ENCODE measurements at places on chromosomes 13 and 19.
A peak's percentile ranks its signal among the peaks of the same experiment; 100 is the strongest.

- DNase-seq: no peak
Measured at GRCh38 chr13:23391752-23392151, 41.8 kb downstream of the SACS start.

- DNase-seq: no peak
Measured at GRCh38 chr19:47676811-47677210, 36.4 kb upstream of the EHD2 start.

- DNase-seq: no peak
Measured at GRCh38 chr13:86681223-86681622, 882.0 kb upstream of the SLITRK6 start.

- DNase-seq: no peak
Measured at GRCh38 chr13:60112771-60113170, 51.0 kb downstream of the DIAPH3 start.

GRCh38 chr13:50677687-50678463 is 165.6 kb downstream of the DLEU7 start:
- no peak for DNase-seq

DNA sequence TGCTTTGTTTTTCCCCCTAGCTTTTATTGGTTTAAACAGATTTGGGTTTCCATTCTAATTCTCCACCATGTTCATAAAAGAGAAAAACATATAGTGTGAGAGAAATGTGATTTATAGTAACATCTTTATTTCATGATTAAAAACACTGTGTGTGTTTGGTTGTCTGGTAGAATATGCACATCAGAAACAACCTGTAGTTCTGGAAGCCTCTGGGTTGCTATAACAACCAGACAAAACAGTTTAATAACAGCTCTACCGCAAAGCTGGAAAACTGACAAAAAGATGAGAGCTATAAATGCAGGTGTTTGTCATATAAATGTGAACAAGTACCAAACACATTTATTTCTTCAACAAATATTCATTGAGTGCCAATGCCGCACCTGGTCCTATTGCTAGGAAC is 9.8 kb downstream of the KBTBD6 start:
- DNase-seq: no peak

- no peak for DNase-seq
Measured at GRCh38 chr13:78659732-78660494, 958 bp upstream of the OBI1 start.

- DNase-seq: no peak
Measured at GRCh38 chr19:35123573-35123972, 8.0 kb downstream of the FXYD3 start.

DNA sequence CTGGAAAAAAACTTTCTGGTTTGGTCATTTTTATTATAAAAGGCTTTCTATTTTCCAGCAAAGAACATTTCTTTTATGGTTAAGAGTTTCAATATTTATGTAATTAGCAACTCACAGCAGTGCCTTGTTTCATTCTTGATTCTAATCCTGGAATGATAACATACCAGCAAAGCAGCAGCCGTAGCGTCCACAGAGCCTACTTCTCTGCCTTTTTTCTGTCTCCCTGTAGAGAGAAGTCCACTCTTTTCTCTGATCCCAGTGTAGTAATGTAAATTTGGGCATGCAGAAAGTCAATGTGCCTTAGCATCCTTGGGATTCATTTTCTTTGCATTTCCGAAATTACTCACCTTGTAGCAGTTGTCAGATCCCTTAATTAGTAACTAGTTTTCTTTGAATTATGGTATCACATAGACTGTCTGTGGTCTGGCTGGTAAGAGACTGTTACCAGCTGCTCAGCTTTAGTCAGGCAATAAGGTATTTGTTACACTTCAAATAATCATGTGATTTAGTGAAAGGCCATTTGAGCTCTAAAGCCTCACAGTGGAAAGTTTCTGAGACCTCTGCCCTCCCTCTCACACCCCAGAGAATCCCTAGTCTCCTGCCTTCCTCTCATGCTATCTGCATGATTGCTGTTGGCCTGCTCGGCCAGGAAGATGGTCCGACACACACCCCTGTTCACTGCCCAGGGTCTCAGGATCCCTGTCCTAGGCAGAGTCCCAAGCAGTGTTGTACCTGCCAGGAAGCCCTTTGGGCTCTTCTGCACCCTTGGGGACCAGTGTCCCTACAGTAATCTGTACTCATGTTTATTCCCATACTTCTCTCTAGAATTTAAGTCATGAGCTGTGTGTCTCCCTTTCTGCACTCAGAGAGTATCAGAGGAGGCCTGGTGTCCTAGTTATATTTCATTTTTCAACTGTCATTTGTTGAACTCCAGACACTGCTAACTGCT is 86.3 kb downstream of the LRCH1 start:
- peak; percentile 79 for DNase-seq

DNA sequence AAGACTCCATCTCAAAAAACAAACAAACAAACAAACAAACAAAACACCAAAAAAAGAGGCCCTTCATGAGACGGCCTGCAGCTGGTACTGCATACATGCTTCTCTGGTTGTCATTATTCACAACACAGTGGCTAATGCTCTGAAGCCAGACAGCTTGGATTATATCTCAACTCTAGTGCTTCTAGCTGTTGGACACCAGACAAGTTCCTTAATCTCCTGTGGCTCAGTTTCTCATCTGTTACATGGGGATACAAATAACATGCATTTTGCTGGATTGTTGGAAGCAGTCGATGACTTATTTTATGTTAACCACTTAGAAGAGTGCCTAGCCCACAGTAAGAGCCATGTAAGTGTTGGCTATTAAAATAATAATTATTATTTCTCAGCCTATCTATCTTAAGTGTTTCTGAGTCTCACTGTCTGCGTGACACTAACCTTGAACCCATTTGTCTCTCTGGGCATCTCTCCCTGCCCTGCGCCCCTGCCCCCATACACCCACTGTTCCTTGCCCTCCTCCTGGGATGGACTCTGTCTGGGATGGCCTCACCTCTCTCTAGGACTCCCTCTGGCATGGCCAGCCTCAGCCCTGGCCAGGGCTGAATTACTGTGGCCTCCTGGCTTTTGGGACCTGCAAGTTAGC is 3.1 kb upstream of the JUNB start:
- DNase-seq: no peak

DNA sequence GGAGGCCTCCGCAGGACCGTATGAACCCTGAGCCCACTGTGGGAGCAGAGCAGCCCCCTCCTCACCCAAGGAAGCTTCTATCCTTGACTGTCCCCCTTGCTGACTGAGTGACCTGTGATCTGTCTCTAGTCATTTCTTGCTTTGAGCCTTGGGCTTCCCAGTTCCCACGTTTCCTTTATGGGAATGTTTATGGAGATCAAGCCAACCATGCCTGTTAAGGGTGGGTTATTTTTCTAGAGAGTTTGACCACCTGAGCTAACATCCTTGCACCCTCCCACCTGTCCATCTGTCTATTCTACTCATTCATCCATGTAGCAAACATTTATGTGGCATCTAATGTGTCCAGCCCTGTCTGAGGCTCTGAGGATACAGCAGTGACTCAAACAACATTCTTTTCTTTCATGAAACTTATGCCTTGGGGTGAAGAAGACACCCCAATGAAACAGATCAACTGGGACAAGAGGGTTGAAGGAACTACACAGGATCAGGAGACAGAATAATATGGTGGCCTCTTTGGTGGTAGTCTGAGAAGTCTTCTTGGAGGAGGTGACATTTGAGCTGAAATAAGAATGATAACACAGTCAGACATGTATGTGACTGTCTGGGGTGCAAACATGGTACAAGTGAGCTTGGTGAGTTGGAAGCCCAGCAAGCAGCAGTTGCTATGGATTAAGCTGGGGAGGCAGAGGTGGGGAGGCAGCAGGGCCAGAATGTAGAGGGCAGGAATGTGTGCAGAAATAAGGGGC is 30.5 kb downstream of the CERS4 start:
- no peak for DNase-seq

DNA sequence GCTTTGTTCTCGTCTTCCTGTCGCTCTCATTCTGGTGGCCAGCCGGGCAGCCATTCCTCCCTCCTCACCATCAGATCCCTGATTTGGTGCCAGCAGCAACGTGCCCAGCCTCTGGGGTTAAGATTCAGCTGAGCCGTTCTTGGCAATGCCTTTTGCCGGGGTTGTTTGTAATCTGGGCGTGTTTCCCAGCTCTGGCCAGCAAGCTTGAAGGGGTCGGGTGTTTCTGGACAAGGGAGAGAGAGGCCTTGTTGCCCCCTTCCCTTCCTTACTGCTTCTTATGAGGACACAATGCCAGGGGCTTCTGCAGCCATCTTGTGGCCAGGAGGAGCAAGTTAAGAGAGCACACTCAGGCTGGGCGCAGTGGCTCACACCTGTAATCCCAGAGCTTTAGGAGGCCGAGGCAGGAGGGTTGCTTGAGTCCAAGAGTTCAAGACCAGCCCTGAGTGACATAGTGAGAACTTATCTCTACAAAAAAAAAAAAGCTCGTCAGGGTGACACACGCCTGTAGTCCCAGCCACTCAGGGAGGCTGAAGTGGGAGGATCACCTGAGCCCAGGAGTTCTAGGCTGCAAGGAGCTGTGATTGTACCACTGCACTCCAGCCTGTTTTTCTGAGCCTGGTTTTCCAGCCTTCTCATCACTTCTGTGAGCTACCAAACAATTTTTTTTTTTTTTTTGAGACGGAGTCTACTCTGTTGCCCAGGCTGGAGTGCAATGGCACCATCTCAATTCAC is 10.7 kb upstream of the CRTC1 start:
- no peak for DNase-seq

DNA sequence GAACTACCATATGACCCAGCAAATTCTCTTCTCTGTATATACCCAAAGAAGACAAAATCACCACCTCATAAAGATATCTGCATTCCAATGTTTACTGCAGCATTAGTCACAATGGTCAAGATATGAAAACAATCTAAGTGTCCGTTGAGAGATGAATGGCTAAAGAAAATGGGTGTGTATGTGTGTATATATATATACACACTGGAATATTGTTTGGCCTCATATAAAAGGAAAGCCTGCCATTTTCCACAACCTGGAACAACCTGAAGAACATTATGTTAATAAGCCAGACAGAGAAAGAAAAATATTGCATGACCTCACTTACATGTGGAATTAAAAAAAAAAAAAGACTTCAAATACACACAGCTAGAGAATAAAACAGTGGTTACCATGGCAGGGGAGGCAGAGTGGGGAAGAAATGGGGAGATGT is 29.5 kb upstream of the RBM26 start:
- no peak for DNase-seq

DNA sequence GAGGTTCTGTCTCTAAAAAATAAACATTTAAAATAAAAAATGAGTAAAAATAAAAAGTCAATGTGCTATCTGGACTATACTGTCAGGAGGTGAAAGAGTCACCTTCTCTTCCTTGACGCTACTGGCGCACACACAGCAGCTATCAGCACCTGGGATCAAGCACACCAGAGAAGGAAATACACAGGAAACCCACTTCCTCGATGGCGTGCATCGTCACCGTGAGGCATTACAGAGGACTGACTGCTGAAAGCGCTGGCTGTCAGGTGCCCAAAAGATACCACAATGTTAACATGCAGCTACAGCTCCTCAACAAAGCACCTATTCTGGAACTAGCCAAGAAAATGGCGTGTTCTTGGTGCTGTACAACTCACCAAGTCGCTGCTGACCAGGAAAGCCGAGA is 6.1 kb downstream of the SLC35E1 start:
- no peak for DNase-seq

- DNase-seq: no peak
Measured at GRCh38 chr13:46535825-46536224, 17.1 kb upstream of the LRCH1 start.

- DNase-seq: no peak
Measured at GRCh38 chr13:25752957-25753551, 298.8 kb downstream of the SHISA2 start.

- DNase-seq: no peak
Measured at GRCh38 chr13:40341096-40341471, 325.4 kb downstream of the FOXO1 start.

- no peak for DNase-seq
Measured at GRCh38 chr19:4456476-4456842, 1.1 kb downstream of the UBXN6 start.

Data from epithelial cell of proximal tubule (primary cell).